GM23248 (cell line): ENCODE measurements at places on chromosomes 7 and 10. TPM values are rescaled to one million over a fixed set of nuclear protein-coding genes. Genes with fewer than 3 reads are reported as not detected.

- no peak for DNase-seq
- no peaks in the 10 kb centered on the region for H3K27me3 ChIP-seq
- no peaks in the 10 kb centered on the region for H3K36me3 ChIP-seq
- peaks cover 50% of the 10 kb centered on the region for H3K4me1 ChIP-seq
- H3K4me3 ChIP-seq, result no peak overlapping the region
- no peak overlapping the region for H3K27ac ChIP-seq
Measured at GRCh38 chr10:4809156-4809555, 16.9 kb upstream of the AKR1E2 start.

DNA sequence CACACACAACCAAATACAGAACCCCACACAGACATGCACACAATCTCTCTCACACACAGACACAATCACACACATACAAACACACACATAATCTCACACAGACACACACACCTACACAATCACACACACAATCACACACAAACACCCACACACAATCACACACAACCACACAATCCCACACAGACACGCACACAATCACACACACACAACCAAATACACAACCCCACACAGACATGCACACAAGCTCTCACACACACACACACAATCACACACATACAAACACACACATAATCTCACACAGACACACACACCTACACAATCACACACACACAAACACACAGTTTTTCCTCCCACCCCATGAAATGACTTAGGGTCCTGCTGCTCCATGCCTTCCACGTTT, 160.4 kb upstream of the PFKP start:
- no peaks in the 10 kb centered on the region for H3K4me1 ChIP-seq
- no peak overlapping the region for H3K4me3 ChIP-seq
- H3K27me3 ChIP-seq, result peaks cover 12% of the 10 kb centered on the region

DNA sequence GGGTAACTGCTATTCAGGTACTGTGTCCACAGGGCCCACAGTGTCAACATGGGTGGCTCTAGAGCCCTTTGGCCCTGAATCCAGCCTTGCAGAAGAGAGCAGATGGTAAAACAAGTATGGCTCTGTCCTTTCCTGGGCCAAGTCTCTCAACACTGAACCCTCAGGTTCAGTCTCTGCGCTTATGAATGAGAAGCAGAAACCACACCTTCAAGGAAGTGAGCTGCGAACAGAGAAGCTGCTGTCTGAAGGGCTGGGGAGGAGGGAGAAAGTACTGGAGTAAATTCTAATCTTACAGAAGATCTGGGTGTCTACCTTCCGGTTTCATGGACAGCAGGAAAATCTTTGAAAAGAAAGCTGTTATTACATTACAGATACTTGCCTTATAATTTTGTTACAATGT, 4.1 kb downstream of the TBRG4 start:
- DNase-seq, result no peak
- H3K27ac ChIP-seq, result no peak overlapping the region
- peaks cover 7% of the 10 kb centered on the region for H3K4me1 ChIP-seq
- no peaks in the 10 kb centered on the region for H3K27me3 ChIP-seq
- H3K4me3 ChIP-seq, result no peak overlapping the region

DNA sequence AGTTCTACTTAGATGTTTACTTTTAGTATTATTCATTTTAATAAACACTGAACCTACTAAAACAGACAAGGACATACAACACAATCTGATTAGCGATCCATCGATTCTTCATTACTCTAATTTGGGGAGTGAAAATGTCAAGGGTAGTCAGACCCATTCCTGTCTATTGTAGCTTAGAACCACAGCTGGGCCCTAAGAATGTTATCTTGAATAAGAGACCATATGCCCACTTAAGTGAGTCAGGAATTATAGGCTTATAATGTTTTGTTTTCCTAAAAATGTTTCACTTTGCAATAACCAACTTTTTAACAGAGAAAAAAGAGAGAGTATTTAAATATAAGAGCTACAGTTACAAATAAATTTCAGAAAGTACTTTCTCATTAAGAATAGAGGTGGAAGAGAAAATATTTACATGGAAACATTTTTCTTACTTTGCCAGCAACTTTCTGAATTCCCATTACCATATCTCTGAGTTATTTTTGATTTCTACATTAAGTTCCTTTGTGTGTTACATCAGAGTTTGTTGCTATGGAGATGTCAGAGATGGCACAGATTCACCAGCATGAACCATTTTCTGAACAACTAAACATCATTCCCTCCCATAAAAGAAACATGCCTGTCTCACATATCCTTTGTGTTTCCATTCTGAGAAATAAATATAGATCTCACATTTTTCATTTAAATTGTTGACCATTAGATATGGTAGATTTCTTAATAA, 75.4 kb upstream of the SLC13A1 start:
- no peaks in the 10 kb centered on the region for H3K36me3 ChIP-seq
- H3K27me3 ChIP-seq, result no peaks in the 10 kb centered on the region
- no peak overlapping the region for H3K4me3 ChIP-seq
- H3K27ac ChIP-seq, result no peak overlapping the region
- no peaks in the 10 kb centered on the region for H3K4me1 ChIP-seq

Gene CCL24
- total RNA-seq, result not detected in 2 replicates

Gene EEPD1
- 5.2 and 13.3 TPM in 2 replicates for total RNA-seq

Gene ANLN
- 55.6 and 57.5 TPM in 2 replicates for total RNA-seq

Gene ANKRD1
- 8.3 and 10.9 TPM in 2 replicates for total RNA-seq

Gene KMT2E
- 29.1 and 30.7 TPM in 2 replicates for total RNA-seq

Gene ELMO1
- not detected in 2 replicates for total RNA-seq
